AG04450 (cell line): ENCODE measurements at places on chromosomes 6 and 20. TPM values are rescaled to one million over a fixed set of nuclear protein-coding genes. Genes with fewer than 3 reads are reported as not detected.

DNA sequence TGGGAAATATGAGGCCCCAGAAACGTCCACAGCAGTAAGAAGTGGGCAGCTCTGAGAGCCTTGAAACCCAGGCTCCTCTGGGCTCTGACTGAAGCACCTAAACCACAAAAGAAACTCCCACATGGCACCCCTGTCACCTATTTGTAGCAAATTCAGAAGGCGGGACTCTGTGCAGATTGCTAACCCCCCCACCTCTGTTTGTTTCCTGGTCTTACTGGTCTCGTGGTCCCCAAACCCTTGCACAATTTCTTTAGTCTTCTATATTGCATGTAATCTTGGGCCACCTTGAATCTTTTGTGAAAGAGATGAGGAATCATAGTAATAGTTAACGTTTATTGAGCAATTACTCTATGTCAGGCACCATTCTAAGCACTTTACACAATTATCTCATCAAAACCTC is 154.3 kb downstream of the PREX1 start:
- no peak for DNase-seq

- DNase-seq: no peak
Observed at GRCh38 chr6:27374824-27375612, 13.5 kb upstream of the ZNF391 start.

DNA sequence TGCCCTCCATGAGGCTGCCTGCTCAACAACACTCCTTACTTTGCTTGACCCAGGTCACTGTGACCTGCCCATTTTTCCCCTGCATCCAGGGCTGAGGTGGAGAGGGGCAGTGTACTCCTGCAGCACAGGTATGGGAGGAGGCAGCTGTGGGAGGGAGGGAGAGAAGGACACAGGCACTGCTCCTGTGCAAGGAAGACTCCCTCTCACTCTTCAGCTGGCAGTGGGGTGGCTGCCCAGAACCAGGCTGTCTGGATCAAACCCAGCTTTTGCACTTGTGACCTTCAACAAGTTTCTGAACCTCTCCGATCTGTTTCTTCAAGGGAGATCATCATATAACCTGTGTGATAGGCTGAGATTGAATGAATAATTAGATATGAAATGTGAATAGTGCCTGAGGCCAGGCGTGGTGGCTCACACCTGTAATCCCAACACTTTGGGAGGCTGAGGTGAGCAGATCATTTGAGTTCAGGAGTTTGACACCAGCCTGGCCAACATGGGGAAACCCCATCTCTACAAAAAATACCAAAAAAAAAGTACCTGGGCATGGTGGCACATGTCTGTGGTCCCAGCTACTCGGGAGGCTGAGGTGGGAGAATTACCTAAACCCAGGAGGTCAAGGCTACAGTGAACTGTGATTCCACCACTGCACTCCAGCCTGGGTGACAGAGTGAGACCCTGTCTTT is 14.1 kb downstream of the TGIF2 start:
- no peak for DNase-seq

DNA sequence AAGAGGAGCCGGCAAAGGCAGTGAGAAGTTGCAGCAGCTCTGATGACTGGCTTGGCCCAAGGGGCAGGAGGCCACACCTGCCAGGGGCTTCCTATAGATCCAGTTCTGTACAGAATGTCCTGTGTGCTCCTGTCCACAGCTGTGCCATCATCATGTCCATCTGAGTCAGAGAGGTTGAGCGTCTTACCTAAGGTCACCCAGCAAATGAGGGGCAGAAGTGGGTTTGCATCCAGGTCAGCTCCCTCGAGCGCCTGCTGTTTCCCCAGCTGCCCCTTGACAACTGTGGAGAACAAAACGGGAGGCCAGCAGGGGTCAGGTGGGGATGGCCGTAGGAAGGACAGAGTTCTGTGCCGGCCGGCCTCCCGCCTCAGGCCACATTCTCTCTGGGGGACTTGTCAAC is 47.6 kb downstream of the DLGAP4 start:
- DNase-seq: no peak

DNA sequence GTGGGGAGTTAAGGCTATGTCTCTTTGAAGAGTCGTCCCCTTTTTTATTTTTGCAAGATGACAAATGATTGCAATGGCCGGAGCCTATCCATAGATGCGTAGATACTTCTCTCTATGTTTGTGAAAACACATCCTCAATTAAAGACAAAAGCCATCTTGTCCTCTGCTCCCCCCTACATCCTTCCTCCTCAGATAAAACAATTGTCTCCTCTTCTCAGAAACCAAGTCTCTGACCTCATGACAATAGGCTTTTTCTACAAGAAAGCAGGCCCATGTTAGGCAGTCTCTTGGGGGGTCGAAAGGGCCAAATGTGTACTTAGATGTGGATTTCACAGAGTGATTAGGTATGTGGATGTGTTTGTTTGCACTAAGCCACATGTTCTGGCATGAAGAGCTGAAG is 51.1 kb upstream of the SSTR4 start:
- DNase-seq: no peak

GRCh38 chr20:45041464-45042337 is 59.2 kb downstream of the KCNS1 start:
- DNase-seq: no peak

DNA sequence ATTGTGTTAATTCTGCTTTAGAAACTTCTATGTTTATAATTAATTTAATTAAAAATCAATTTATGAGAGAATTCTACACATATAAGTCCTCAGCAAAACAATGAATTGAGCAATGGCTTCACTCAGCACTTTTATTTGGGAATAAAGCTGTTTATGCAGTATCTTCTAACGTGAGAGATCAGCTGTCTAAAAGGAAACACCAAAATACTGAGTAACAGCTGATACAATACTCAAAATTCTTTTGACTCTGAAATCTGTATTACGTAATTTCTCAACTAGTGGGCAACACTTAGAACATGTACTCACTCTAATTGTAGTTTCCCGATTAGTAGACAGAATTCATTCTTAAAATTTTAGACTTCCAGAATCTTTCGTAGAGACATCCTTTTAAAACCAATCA is 49.8 kb downstream of the MAP3K7 start:
- DNase-seq: no peak

GRCh38 chr6:97702248-97702647 is 419.2 kb upstream of the MMS22L start:
- DNase-seq: no peak

GRCh38 chr6:157652601-157653363 is 170.3 kb upstream of the SNX9 start:
- DNase-seq: no peak

GRCh38 chr6:128240024-128240428 is 280.4 kb downstream of the PTPRK start:
- DNase-seq: no peak

DNA sequence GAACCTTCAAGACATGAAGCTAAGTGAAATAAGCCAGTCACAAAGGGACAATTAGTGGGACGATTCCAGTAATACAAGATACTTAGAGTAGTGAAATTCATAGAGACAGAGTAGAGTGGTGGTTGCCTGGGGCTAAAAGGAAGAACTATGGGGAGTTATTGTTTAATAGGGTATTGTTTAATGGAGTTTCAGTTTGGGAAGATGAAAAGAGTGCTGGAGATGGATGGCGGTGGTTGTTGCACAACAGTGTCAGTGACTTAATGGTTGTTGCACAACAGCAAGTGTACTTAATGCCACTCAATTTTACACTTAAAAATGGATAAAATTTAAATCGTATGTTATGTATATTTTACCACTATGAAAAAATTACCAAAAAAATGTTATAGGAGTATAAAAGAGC is 209.7 kb upstream of the TENT5A start:
- no peak for DNase-seq

GRCh38 chr6:26235302-26235670 is 129.7 kb upstream of the BTN3A2 start:
- DNase-seq: no peak

GRCh38 chr20:31811796-31812728 is 7.1 kb upstream of the MYLK2 start:
- peak; percentile 84 for DNase-seq

DNA sequence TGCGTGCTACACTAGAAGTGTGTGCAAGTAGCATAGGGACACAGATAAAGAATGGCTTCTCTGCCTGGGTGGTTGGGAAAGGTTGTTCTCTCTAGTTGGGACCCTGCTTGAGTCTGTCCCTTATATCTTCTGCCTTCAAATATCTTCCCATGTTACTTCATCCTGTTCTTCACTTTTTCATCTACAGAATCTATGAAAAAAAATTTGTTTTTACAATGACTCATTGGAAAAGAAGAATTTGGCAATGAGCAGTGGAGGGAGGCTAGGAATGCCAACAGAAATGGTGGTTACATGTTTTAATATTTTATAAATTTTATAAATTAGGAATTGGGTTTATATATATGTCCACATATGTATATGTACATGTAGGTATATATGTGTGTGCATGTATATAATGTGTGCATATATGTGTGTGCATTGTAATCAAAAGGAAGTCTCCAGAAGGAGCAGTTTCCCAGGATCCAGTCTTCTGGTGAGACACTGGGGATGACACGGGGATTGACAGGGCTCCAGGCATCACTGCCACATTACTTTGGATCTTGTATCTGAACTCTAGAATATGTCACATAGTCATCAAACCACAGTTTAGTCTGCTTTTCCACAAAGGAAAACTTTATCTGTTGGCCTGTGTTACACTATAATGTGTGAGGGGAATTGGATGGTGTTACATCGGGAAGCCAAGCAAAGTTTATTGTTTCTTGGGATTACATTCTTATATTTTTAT is 75.3 kb upstream of the RIPOR2 start:
- no peak for DNase-seq

- no peak for DNase-seq
Observed at GRCh38 chr6:111462770-111463391, 20.1 kb downstream of the REV3L start.

- no peak for DNase-seq
Observed at GRCh38 chr20:59376109-59376841, 75.9 kb downstream of the EDN3 start.

DNA sequence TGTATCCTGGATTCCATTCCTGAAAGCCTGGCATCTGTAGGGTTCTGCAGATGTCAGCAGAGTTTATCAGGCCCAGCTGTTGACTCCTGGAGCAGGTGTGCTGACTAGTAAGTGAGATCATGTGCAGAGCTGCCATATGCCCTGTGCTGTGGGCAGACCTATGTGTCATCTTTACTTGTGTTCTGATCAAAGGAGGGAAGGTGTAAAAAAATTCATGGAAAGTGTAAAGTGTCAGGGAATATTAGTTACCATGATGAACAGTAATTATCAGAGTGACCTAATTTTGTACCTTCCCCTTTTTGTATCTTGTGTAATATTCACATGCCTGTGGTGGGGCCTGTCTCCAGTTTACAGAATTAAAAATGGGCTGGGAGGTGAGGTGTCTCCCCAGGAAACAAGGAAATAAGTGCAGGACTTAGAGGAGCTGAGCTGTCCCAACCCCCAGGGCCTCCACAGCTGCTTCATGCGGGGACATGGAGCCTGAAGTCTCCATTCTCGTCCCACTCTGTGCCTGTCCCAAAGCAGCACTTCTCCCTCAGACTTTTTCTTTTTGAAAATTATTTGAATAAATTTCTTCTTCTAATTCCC is 148.2 kb upstream of the GGTLC1 start:
- no peak for DNase-seq

GRCh38 chr6:158668707-158669103 is 18.9 kb downstream of the SYTL3 start:
- no peak for DNase-seq

- no peak for DNase-seq
Observed at GRCh38 chr6:161949531-161949930, 675.7 kb upstream of the AGPAT4 start.

The GJA1 gene
- polyA plus RNA-seq: 261 and 323 TPM in 2 replicates

The OPN5 gene
- not detected in 2 replicates for polyA plus RNA-seq

The KIF6 gene
- 0.02 and 0.04 TPM in 2 replicates for polyA plus RNA-seq

The MOCS1 gene
- 6.1 and 7.6 TPM in 2 replicates for polyA plus RNA-seq

The LHFPL5 gene
- not detected in 2 replicates for polyA plus RNA-seq

The RAET1L gene
- polyA plus RNA-seq: not detected in 2 replicates

The PTGIS gene
- polyA plus RNA-seq: 8.1 TPM in 2 replicates

The UNC93A gene
- not detected in 2 replicates for polyA plus RNA-seq

The PROKR2 gene
- polyA plus RNA-seq: not detected in 2 replicates
